Frontal cortex (tissue), 4 donors: ENCODE measurements at places on chromosomes 12 and 14. TPM values are rescaled to one million over a fixed set of nuclear protein-coding genes. Genes with fewer than 3 reads are reported as not detected.

Gene MGP
- 2.0 TPM for total RNA-seq

Gene KRT73
- total RNA-seq, result not detected

Gene TAS2R30
- 6.5 TPM for total RNA-seq

Gene CFAP54
- total RNA-seq, result 5.3 TPM

Gene OR11H12
- not detected for total RNA-seq

GRCh38 chr12:94592080-94592479, 58.3 kb downstream of the TMCC3 start:
- DNase-seq, result no peak

DNA sequence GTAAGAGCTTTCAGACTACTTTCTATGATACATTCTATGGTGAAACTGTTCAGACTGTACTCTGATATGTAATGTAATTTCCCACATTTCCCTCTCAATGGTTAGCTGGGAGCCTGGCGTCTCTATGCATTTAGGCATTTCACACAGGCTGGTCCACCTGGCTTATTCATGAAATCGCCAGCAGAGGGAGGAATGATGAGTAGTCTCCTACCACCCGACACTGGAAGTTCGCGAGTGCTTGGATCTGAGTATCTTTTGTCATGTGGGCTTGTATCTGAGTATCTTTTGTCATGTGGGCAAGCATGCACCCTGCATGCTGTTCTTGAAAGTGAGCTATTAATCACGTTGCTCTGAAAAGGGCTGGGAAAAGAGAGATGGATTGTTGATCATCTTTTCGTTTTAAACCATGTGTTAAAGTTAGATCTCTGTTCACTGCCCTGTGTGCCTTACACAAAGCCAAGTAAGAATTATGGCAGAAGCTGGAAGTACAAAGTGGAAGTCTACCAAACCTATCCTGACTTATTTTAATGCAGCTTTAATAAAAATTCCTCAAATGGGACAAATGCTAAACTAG, 235.0 kb downstream of the ATP23 start:
- DNase-seq, result no peak

- DNase-seq, result no peak
Measured at GRCh38 chr12:13026286-13026685, 17.9 kb upstream of the FAM234B start.

DNA sequence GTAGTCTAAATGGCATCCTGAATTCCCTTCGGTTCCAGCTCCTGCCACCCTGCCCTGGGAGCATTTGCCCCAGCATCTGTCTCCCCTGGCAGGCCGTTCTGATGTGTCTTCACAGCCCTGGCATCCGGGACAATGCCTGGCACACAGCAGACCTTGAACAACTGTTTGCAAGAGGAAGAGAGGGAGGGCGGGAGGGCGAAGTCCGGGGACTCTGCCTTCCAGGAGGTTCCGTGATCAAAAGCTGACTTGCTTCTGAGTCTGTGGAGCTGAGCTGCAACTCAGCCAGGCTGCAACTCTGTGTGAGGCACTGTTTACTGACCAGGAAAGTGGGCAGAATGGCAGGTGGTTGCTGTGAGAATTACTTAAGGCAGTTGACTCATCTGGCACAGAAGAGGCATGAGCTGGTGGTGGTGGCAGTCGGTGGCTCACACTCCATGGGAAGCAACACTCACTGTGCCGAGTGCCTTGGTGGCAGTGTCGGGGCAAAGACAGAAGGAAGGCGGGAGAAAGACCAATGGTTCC, 61.1 kb upstream of the DLK1 start:
- DNase-seq, result no peak

DNA sequence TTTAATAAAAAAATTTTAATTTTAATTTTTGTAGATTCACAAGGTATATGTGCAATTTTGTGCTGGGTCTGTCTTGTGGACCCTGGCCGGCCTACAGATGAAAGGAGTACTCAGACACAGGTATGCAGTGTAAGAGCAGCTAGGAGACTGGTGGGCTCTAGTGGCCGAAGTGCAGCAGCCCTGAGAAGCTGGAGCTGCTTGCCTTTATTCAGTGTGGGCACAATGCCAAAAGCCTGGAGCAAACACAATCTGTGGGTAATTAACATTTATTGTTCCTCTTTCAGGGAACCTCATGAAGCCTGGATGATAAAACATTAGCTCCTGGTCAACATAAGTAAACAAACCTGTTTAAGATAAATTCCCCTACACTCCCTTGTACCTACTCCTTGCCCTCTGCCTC, 135.7 kb upstream of the SEL1L start:
- no peak for DNase-seq

GRCh38 chr12:57242329-57242690, 8.7 kb downstream of the STAC3 start:
- no peak for DNase-seq

DNA sequence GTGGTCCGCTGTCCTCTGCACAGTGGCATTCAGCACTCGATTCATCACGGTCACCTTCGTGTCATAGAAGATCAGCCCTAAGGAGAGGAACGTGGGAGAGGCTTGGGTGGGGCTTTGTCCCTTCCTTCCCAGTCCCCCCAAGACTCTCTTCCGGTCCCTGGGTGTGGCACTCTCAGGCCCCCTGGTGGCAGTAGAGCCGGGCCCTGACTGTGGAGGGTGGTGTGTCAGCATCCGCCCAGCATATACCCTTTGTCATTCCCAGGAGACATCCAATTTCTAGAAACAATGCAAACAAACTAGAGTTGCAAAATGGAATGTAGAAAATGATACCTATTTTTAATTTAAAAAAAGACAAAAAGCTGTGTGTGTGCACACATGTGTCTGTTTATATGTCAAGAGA, 45.0 kb downstream of the TRAFD1 start:
- no peak for DNase-seq

DNA sequence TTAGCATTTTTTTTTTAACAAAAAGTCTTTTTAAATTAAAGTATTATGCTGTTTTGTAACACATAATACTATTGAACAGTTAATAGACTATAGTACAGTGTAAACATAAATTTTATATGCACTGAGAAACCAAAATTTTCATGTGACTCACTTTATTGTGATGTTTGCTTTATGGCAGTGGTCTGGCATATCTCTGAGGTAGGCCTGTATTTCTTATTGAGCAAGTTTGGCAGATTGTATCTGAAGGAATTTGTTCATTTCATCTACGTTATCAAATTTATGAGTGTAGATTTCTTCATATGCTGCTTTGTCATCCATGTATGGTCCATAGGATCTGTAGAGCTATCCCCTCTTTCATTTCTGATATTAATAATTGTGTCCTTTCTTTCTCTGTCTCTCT, 78.8 kb upstream of the PDE3A start:
- DNase-seq, result no peak

DNA sequence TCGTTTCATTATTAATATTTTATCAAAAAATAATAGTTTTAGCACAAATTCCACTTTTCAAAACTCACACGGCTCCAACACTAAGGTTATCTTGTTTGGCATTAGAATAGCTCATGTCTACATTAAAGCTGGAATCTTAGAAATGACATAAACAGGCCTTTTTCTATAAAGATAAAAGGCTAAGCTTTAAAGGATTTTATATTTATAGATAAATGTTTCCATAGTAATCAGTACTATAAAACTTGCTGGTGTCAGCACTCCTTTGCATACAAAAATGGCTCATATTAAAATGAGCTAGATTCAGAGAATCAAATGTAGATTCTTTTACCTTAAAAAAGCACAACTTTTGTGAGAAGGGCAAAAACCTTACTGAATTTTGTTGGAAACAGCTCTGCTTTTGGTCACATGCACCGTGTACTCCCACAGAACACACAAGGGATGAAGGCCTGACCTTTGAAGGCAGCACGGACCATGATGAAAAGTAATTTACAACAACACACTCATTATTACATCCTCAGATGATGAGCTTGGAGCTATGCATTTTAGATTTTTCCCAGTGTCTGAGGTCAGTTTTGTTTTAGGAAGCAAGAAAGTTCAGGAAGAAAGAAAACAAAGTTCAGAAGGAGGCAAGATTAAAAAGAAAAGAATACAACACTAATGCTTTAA, 202.8 kb downstream of the BCAT1 start:
- DNase-seq, result no peak

GRCh38 chr12:95102916-95103671, 29.7 kb upstream of the NR2C1 start:
- no peak for DNase-seq

GRCh38 chr14:90698379-90698869, 117.8 kb downstream of the TTC7B start:
- DNase-seq, result peak; percentile 12

DNA sequence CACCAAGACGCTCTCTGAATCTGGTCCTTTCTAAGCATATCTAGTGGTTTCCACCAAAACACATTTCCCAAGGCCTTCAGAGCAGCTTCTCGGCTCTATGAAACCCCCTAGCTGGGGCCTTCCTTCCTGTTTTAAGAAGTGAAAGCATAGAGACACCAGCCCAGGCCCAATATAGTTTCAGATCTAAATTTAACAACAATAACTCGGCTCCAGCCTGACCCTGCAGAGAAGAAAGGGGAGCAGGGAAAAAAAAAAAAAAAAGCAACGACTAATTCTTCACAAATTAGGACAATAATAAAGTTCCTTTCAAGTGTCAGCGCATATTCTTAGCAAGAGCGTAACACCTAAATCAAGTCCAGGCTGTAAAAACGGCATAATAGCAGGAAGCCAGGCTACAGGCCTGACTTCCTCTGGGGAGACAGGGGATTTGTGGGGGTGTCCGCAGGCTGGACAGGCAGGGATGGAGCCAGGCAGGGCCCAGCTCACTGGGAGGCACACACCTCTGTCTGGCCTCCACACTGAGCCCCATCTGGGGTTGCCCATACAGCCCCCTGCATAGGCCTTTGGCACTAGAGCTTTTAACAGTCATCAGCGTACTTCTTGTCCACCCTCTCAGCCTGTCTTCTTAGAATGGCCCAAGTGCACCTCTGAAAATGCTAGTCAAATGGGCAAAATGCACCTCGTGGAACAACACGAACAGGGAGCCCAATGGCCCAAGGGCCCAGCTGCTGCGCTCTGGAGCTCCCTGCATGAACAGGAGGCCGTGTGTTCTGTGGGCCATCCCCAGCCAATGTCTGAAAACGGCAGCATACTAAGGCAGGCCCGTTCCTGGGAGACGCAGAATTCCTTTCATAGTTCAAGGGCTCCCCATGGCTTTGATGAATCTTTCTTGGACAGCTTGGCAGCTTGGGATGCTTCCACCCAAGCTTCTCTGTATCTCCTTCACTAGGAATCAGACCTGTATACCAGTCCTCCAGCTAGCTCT, 772.9 kb downstream of the MED13L start:
- no peak for DNase-seq

- DNase-seq, result no peak
Measured at GRCh38 chr12:32211066-32211899, 104.6 kb downstream of the BICD1 start.
